ENCODE measurements at places on chromosomes 7 and 10.

DNA sequence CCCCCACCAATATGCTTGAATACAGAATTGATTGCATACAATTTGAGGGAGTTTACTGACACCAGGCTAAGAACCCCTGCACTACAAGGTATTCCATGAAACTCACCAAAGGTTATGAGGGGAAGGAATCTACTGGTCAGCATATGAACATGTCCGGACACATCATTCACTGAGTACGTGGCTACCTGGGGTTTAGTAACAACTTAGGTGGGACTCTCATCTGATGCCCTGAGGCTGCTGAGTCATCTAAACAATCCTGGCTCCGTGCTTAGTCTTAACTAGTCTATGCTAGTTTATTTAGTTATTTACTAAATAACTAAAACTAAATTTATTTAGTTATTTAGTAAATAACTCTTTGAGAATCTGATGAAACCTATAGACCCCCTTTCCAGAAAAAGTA is 11.3 kb downstream of the PI4K2A start:
- DNase-seq = no peak

DNA sequence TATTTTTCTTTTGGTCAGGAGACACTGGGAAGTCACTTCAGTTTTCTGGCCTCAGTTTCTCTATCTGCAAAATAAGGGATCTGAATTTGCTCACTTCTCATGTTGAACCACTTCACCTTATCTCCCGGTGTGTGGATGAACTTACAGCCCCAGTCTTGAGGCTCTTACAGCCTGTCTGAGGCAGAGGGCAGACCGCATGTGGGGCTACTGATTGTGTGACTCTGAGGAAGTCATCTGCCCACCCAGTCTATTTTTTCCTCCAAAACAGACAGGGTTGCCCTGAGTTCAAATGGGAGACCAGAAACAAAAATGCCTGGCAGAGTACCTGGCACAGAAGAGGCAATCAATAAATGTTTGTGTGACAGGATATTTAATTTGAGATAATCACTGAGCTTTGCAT is 78.3 kb downstream of the LRMDA start:
- DNase-seq = no peak

- DNase-seq = no peak
These were observed 48.6 kb downstream of the MALSU1 start for GRCh38 chr7:23347682-23348180.

DNA sequence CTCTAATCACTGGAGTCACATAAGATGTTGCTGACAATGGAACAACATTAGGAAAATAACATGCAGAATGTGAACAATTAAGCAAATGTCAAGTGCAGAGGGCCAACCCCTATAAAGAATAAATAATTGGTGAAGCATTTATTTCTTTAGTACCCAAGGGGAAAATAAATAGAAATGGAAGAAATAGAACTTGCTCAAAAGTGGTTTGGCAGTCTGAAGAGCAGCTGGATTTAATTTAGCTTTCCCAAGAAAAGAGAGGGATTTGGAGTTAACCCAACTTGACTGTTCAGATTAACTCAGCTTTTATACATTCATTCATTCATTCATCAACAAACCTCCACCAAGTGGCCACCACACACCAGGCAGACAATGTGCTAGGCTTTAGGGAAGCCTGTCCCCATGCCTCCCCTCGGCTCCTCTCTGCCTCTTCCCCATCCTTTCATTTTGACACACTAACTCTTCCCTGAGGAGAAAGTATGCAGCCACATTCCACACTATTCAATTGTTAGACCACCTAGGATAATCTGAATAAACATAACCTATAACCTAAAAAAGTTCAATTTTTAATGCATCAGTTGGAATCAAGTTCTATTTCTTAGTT is 295.5 kb downstream of the AHR start:
- no peak for DNase-seq

- no peak for DNase-seq
These were observed 216.8 kb upstream of the AKR1E2 start for GRCh38 chr10:4609251-4609650.

- peak; percentile 26 for DNase-seq
These were observed 1.0 kb downstream of the CACNA2D1 start for GRCh38 chr7:82442492-82443035.

DNA sequence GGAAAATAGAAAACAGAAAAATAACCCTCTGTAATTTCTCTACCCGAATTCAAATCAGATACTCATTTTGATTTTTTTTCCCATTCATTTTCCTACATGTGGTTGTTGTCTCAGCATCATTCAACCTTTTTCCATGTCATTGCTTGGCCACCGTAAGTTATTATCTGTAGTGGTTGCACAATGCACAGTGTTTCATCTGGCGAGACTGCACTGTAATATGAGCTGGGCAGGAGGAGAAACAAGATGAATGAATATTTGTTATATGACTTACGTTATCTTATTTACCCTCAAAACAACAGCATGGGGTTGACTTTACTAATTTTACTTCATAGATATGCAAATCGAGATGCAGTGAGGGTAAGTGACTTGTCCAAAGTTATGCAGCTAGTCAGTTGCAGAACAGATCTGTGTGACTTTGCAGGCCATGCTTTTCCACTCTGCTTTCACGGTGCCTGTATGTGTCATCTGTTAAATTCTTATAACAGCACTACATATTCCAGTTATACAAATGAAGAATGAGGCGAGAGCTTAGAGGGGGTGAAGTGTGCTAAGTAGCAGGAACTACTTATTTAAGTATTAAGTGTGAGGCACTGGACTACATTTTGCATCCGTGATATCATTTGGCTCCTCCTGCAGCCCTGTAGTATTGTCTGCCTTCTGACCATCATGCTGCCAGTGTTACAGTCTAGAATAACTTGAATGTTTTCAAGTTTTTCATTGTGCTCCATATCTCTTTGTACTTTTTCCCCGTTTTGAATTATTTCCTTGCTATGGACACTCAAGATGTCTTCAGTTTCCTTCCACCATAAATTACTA is 56.7 kb downstream of the ZMYND11 start:
- DNase-seq = no peak

- peak; percentile 62 for DNase-seq
These were observed 67.0 kb downstream of the GSAP start for GRCh38 chr7:77349141-77349540.

DNA sequence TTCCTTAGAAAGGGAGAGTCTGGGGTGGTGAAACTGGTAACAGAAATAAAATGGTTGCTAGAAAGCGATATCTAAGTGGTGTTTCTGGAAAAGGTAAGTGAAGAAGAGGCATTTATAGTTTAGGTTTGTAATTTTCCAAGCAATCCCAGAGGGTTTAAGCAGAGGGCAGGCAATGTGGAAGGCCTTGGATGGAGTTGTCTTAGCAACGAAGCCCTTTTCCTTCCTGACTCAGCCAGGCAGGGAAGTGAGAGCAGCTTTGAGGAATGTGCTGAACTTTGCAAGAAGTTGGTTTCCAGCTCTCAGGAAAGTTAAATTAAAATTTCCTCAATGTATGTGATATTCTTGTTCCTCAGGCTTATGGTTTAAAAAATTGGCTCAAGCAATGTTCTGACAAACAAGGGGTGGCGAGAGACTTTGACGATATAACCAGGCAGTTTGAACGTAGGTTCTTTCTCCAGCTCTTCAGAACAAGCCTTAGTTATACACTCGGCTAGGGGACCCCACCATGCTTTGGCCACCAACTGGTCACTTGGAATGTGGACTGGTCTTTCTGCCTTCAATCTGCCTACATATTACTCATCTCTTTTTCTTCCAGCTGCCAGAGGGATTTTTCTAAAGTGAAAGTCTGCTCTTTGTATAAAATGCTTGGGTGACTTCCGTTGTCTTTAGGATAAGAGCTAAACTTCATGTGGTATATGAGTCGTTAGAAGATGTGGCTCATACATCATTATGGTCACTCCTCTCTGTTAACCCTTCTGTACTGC is 66.9 kb upstream of the SLC25A13 start:
- DNase-seq = peak; percentile 87

- no peak for DNase-seq
These were observed 192.0 kb downstream of the ELMO1 start for GRCh38 chr7:37256631-37257030.

- no peak for DNase-seq
These were observed 717.5 kb upstream of the LRRN3 start for GRCh38 chr7:110373416-110373815.

- DNase-seq = no peak
These were observed 77.9 kb downstream of the CAMK1D start for GRCh38 chr10:12427276-12427675.

GRCh38 chr7:27901028-27901760 is 161.2 kb downstream of the TAX1BP1 start:
- DNase-seq = peak; percentile 18
